ENCODE measurements at places on chromosomes 7 and 10. TPM values are rescaled to one million over a fixed set of nuclear protein-coding genes. Genes with fewer than 3 reads are reported as not detected.

DNA sequence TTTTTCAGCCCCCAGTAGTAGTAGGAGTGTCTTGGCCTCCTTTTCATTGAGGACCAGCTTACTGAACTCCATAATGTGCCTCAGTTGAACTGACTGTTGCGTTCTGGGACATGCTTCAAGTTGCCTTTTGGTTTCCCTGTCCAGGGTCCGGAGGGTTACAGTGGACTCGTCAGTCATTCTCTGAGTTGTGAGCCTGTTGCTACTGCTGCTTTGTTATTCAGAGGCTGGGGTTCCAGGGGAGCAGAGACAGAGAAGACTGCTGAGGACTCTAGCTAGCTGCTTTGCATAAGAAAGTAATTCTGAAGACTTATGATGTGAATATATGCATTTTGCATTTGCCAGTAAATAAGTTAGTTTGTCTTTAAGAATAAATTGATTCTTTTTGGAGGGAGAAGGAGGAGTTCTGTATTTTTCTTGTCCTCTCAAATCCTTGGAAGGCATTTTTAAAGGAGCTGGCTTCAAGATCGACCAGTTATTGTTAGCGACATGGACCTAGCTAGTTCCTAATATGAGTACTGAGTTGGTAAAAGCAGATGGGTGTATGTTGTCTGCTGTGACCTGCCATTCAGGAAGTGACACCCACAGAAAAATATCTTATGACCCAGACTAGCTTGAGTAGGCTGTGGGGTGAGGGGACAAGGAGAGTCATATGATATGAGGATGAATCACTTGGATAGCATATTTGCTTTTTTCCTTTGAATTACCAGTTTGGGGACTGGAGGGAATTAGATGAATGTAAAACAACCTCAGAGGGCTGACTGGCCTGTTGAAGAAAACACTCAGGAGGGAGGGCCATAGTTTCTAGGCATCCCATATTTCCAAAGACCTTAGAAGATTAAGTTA lies 8.3 kb downstream of the PI4K2A start:
- no peak for DNase-seq

GRCh38 chr10:4661511-4662255 lies 164.3 kb upstream of the AKR1E2 start:
- DNase-seq: peak; percentile 59

- DNase-seq: no peak
These were observed 51.1 kb upstream of the PODXL start for GRCh38 chr7:131607291-131608115.

GRCh38 chr10:86556532-86556931 lies 34.9 kb upstream of the WAPL start:
- DNase-seq: no peak

GRCh38 chr7:77543910-77544309 lies 6.8 kb downstream of the PTPN12 start:
- no peak for DNase-seq

GRCh38 chr10:31384589-31384949 lies 65.6 kb downstream of the ZEB1 start:
- DNase-seq: no peak

- no peak for DNase-seq
These were observed 115.3 kb downstream of the ST7 start for GRCh38 chr7:117068511-117069145.

DNA sequence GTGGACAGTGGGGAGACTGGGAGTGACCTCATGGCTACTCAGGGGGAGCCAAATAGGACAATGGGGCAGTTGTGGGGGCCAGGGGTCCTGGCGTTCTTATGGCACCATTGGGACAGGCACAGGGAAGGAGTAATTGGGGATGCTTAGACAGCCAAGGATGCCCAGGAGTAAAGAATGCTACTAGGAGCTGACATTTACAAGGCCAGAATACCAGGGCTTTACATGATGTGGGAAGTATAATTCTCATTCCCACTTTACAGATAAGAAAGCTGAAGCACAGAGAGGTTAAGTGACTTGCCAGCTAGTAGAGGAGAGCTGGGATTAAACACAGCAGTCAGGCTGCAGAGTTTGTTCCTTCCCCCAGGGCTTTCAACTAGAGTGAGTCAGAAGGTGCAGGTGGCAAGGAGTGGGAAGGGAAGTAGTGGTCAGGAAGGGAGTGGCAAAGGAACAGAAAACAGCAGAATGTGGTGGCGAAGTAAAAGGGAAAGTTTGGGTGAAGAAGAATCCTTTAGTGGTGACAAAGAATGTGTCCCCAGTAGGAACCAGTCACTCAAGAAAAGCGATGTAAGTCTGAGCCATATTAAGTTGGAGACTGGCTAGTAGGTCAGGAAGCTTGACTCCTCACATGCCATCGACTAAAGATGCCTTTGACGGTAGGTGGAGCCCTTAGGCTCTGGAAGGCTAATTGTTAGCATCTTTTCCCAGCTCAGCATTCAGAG lies 32.8 kb downstream of the CPVL start:
- DNase-seq: no peak

DNA sequence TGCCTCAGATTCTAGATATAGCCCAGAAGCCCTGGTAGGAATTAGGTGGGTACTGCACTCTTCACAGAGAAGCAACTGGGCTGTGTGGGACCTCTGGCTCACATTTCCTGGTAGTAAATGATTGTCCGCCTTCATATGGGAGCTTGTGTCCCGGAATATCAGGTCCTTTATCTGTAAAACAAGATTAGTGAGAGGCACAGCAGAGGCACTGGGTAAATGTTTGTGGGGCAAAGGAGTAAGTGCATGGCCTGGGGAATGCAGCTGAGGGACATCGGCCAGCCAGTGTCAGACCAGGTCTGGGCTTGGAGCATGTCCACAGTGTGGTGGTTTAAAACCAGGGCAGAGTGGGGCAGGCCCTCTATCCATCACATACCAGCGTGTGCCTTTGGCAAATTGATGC lies 323.3 kb upstream of the ZMIZ1 start:
- DNase-seq: no peak

DNA sequence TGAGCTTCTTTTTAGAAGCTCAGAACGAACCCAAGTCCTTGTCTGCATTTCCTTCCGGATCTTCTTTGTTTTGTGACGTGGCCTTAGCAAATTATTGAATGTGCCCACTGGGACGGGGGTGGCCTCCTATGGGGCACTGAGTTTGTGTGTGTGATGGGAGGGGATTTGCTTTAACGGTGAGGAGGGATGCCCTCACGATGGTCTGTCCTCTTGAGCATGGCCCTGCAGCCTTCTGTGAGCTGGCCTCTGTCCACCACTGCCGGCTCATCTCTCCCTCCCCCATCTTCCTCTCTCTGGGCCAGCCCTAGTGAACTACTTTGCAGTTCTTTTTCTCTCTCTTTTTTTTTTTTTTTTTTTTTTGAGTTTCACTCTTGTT lies 62.9 kb upstream of the MKRN1 start:
- peak; percentile 64 for DNase-seq

DNA sequence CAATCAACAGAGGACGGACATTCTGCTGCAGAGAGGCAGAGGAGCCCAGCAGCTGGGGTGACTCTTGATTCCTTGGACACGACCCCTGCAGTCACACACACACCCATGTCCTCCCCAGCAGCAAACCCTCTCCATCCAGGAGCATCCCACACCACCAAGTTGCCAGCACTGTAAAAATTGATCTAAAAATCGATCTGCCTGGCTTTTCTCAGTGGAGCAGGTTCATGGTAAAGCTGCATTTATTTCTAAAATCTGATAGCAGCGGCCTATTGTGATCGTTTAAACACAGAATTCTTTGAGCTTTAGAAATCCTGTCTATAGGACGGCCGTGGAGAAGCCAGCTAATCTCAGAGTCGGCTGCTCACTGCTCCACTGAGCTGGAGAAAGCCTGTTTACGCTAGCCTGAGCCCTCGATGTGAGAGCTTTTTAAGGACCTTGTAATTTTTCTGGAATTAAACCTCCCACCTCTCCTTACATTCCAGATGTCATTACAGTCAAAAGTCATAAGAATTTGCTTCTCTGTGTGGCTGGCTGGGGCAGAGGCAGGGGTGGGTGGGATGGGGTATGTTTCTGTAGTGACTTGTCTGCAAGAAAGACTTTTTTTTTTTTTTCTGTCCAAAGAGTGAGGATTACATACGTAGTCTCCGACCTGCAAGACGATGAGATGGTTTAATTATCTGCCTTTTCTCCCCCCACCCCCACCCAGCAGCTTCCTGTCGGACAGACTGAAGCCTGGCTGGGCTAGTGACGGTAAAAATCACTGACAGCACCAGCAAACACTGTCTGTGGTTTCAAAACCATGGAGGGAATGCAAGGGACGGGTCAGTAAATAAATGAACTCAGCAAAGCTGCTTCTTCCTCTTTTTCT lies 31.6 kb downstream of the TRIM8 start:
- peak; percentile 76 for DNase-seq

- DNase-seq: no peak
These were observed 255.3 kb downstream of the CELF2 start for GRCh38 chr10:11272915-11273389.

- no peak for DNase-seq
These were observed 156.5 kb upstream of the HDAC9 start for GRCh38 chr7:18338910-18339523.

GRCh38 chr7:99490878-99491277 lies 9.2 kb downstream of the ZNF394 start:
- no peak for DNase-seq

DNA sequence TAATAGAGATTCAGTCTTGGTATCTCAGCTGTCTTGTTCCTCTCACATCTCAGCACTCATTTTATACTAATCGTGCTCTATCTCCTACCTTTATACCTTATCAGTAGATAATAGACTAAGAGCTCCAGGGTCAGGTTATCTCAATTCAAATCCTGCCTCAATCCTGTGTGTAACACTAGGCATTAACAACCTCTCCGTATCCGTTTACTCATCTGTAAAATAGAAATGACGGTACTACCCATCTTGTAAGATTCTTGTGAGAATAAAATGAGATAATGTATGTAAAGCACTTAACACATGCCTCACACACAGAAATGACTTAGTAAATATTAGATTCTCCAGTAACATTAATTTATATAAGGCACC lies 622 bp upstream of the P4HA1 start:
- DNase-seq: no peak

DNA sequence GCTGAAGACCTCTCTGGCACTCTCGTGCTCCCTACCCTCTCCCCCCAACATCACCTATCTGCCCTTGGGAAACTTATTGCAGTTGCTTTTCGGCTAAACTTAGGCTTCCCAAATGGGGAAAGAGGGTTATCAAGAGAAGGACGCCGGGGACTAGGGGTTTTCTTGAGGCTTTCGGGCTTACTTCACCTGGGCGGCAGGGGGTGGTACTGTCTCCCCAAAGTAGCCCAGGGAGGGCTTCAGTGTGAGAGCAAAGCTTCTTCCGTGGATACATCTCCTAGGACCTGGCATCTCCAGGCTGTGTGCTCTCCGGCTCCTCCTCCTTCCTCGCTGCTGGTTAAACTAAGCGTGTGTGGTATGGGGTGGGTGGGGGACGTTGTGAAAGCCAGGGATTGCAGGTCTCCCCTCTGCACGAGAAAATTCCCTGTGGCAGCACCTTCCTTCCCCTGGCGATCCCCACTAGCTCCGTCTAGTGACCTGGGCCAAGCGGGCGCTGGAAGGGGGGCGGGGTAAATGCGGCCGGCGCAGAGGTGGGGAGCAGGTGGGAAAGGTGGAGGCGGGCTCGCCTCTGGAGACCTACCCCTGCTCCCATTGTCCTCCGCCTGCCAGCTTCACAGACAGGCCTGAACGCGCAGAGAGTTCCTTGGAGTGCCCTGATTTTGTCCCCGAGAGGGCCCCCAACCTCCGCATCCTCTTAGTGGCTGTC lies 1.1 kb downstream of the PLXDC2 start:
- DNase-seq: peak; percentile 62

- no peak for DNase-seq
These were observed 37.1 kb upstream of the ITGB1 start for GRCh38 chr10:32995066-32995622.

- no peak for DNase-seq
These were observed 148.7 kb upstream of the MKI67 start for GRCh38 chr10:128274938-128275337.

GRCh38 chr10:8049045-8049864 lies 5.2 kb upstream of the GATA3 start:
- DNase-seq: peak; percentile 65

DNA sequence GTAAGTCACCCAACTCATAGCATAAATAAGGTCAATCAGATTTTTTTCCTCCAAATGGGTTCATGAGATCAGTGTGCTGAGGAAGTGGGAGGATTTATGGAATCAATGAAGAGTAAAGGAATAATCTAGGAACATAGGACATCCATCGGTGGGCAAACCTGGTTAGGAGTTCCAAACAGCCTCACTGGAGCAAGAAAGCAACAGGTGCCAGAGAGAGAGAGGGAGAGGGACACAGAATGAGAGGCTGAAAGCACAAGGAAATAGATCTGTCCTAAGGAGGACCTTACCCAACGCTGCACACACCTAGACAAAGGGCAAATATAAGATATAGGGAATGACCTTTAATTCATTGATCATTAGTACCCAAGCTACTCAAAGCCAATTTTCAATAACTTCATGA lies 119.5 kb upstream of the ANKRD1 start:
- no peak for DNase-seq

GRCh38 chr7:158157460-158157859 lies 430.2 kb downstream of the PTPRN2 start:
- DNase-seq: no peak

DNA sequence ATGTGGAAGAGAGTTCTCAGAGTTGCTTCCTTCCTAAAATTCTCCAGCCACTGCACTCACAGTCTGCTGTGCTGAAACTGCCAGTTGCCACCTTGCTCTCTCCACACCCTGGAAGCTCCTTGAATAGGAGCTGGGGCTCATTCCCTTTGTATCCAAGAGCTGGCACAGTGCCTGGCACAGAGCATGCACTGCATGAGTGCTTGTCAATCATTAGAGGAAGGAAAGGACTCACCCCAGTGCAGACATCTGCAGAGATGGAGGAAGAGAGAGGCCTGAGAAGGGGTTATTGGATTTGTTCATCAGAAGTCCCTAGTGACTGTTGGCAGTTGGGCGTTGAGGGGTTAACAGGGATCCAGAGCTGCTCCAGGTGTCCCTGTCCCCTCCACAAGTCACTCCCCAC lies 41.7 kb upstream of the DUSP5 start:
- no peak for DNase-seq

- no peak for DNase-seq
These were observed 217.1 kb downstream of the PRPF18 start for GRCh38 chr10:13803566-13804554.

DNA sequence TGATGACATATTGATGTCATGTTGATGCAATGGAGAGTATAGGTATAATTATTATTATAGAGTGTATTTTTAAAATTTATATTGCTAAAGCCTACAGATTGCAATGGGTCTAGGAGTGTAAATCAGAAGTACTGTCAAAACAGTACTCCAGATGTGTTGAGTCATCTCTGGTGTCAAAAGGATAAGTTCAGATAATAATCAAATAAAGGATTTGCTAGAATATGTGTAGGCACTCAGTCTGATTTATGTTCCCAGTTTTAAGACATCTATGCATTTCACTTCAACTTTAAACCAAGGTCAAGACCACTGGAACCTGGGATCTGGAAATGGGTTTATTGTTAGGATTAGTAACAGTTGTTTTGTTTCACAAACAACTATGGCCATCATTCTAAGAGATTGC lies 342.3 kb upstream of the BMPER start:
- DNase-seq: no peak

Gene SFRP4
- 98.6 TPM for total RNA-seq

Gene KLF6
- 171 TPM for total RNA-seq

Gene PAOX
- 8.7 TPM for total RNA-seq

Gene WIPF3
- 2.4 TPM for total RNA-seq

Gene TMEM270
- not detected for total RNA-seq

Gene GNAT3
- not detected for total RNA-seq

Gene TFAM
- 20.0 TPM for total RNA-seq

Gene AOAH
- 10.0 TPM for total RNA-seq

Gene ADRB1
- 0.19 TPM for total RNA-seq

Gene AGR2
- not detected for total RNA-seq

Gene NEBL
- 2.8 TPM for total RNA-seq

Gene LIPJ
- not detected for total RNA-seq

Gene ANKRD1
- 62.9 TPM for total RNA-seq

Gene BTRC
- total RNA-seq: 21.0 TPM

Gene PNLIPRP2
- not detected for total RNA-seq

All from aorta (tissue), 5 donors.